ENCODE measurements at places on chromosomes 2 and 18.

- no peak for DNase-seq
Measured at GRCh38 chr2:30300456-30301221, 69.3 kb downstream of the LBH start.

DNA sequence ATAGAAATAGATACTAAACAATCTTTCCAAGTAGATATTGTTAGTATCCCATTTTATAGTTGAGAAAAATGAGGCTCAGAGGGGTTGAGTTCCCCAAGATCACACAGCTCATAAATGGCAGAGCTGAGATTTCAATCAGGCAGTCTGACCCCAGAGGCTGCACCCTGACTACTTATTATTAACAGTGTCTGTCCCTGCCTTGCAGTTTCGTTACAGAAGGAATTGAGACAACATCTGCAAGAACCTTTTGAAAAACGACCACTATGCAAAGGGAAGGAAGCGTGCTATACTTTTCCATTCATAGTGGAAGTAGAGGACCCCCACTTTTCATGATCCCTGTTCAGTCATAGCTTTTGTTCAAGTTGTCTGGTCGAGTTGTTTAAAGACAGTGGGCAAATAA, 53.2 kb upstream of the SEC11C start:
- no peak for DNase-seq

- no peak for DNase-seq
Measured at GRCh38 chr2:126952216-126952615, 53.5 kb downstream of the TEX51 start.

- no peak for DNase-seq
Measured at GRCh38 chr2:12674644-12675328, 42.0 kb upstream of the TRIB2 start.

DNA sequence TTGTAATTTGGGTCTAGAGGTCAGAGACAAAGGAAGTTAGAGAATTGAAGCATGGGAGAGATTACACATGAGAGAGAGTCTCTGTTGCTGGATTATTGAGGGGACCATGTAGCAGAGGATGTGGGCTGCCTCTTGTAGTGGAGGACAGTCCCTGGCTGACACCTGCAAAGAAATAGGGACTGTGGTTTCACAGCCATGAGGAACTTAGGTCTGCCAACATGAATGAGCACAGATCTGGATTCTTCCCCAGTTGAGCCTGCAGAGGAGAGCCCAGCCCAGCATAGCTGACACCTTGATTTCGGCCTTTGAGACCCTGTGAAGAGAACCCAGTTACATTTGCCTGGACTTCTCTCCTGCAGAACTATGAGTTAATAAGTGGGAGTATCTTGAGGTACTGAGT, 179.5 kb upstream of the TWIST2 start:
- no peak for DNase-seq

DNA sequence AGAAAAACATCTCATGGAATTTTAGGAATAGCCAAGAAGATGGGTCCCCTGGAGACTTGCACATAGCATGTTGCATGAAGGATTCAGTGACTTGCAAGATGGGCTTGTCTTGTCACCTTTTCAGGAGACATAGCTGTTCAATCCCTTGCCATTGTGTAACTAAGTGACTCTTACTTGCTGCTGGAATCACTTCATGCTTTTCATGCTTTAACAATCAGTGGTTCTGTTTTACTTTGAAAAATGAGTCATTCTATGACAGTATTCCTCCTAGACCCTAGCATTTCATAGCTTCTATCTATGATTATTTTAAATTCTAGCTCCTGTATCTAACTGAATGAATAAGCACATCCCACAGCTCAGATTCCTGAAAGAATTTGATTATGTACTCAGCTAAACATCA, 2.8 kb downstream of the KYNU start:
- no peak for DNase-seq

DNA sequence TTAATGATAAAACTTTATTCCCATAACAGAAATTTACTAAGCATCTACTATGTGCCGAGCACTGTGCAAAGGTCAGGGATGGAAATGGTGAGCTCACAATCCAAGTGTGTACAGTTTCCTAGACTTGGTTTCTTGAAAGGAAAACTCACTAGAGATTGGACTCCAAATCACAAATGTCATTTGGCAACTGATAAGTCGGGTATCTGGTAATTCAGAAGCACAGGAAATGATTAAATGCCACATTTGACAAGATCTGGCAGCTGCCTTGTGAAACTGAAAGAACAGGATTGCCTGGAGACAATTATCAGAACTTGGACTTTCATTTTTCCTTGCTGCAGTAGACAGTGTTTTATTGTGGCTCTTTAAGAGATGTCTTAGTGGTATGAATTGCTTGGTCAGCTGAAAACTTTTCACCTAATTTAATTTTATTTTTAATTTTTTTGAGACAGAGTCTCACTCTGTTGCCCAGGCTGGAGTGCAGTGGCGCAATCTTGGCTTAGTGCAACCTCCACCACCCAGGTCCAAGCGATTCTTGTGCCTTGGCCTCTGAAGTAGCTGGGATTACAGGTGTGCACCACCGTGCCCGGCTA, 19.2 kb downstream of the ITGA6 start:
- DNase-seq = peak; percentile 37

GRCh38 chr2:11237122-11237521, 81.9 kb downstream of the SLC66A3 start:
- DNase-seq = no peak

DNA sequence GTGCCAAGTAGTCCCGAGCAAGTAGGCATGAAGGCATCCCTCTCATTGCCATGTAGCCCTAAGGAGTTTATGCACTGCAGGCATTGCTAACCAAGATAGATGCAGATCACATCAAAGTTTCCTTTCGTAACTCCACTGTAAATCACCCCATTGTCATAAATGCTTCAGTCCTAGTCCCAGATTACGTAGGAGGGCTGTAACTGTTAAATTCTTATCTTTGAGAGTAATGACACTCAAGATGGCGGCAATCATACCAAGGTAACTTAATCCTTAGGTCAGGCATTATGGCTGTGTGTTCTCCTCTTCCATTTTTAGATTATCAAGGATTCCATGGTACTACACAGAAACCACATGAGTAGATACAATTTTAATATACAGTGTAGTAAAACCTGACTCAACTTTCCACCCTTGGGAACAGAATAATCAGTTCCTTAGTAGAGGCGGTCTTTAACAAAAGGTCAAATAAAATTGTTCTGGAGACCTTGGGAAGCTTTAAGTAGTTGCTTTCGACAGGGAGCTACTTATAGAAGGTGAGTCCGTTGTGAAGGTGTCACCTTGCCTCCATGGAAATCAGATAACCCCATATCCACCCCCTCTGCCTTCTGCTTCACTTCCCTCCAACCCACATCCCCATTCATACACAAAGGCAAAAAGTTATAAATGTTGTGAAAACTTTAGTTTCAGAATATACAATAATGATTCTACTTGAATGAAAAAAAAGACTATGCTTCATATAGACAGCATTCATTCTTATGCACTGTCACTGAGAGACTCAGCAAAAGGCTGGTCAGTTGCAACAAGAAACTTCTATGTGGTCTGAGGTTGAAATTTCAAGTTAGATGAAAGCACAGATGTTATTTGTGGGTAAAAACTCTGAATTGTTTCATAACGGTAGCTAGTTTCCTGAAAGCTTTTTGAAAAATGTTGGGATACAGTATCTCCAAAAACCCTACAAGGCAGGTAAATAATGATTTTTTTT, 64.8 kb upstream of the GALNT5 start:
- no peak for DNase-seq

- DNase-seq = no peak
Measured at GRCh38 chr2:144517866-144518747, 1.8 kb downstream of the ZEB2 start.

GRCh38 chr18:50726960-50727589, 92.7 kb downstream of the MRO start:
- no peak for DNase-seq

- DNase-seq = no peak
Measured at GRCh38 chr2:69703189-69703588, 38.7 kb upstream of the ANXA4 start.

GRCh38 chr2:56318147-56318546, 134.4 kb downstream of the CCDC85A start:
- no peak for DNase-seq

DNA sequence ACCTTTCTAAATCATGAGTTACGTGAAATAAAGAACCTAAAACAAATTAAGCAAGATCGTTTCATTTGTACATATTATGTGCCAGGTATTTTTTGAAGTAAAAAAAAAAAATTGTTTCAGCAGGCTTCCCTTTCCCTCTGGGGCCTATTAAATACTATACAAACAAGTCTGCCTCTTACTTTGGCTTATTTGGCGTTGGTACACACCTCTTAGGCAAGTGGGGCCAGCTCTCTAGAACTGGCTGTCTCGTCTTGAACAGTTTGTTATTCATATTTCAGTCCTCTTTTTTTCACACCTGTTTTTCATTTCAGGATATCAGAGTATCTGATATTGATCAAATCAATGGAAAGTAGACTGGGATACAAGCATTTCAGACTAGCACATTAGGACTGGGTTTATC, 27.4 kb upstream of the PPP3R1 start:
- no peak for DNase-seq

DNA sequence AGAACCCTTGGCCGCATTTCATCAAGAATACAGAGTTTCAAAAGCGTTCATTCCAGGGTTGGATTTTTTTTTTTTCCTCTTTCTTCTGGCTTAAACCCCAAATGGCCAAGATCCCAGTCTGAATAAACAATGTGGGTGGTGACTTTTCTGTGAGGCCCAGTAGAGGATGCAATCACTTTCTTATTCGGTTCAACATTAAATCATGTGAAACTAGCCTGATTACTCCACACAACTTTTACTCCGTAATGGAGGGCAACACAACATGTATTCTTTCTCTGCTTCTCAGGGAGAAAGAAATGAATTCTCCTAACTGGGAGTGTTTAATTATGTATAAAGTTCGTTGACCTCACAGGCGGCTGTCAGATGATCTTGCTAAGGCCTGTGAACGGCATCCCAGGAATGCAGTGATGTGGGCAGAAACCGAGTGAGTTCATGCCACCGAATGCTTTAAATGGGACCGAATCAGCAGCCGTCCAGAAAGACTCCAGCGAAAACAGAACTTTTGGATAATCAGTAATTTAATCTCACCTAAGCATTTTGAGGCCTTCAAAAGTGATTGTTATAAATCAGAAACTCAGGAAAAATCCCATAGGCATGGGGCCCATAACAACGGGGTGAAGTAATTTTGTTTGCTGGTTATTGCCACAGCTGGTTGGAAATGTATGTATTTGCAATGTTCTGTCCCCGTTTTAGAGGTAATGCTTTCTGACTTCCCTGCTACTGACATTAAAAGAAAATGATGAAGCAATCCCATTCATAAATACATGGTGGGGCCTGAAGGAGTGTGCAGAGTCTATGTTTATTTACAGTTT, 81.5 kb downstream of the BCL2 start:
- DNase-seq = no peak

- DNase-seq = no peak
Measured at GRCh38 chr18:80201739-80202138, 45.6 kb downstream of the PARD6G start.

DNA sequence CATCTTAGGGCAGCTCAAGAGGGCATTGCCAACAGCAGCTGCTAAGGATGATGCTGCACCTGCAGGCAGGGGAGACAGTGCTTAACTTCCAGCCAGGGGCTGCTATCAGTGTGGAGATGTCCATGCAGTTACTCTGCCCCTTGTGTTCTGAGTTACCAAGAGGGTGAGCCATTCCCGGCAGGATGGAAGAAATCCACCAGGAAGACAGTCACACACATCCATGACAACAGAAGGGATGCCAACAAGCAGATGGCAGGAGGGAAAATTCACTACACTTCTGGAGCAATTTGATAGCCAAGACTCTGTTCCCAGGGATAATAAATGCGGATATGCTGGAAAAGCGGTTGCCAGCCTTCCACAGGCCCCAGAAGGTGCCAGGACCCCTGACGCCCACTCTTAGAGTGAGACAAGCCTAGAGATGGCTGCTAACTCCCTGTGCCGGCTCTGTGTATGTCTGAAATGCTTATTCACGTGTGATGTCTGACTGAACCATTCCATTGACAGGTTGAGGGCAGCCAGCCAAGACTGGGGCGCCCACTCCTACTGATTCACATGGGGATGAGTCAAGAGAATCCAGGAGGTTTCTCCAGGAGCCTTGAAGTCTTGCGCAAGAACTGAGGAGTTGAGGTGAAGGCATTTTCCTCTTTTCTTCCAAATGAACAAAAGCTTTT, 24.5 kb downstream of the LOXHD1 start:
- DNase-seq = no peak

DNA sequence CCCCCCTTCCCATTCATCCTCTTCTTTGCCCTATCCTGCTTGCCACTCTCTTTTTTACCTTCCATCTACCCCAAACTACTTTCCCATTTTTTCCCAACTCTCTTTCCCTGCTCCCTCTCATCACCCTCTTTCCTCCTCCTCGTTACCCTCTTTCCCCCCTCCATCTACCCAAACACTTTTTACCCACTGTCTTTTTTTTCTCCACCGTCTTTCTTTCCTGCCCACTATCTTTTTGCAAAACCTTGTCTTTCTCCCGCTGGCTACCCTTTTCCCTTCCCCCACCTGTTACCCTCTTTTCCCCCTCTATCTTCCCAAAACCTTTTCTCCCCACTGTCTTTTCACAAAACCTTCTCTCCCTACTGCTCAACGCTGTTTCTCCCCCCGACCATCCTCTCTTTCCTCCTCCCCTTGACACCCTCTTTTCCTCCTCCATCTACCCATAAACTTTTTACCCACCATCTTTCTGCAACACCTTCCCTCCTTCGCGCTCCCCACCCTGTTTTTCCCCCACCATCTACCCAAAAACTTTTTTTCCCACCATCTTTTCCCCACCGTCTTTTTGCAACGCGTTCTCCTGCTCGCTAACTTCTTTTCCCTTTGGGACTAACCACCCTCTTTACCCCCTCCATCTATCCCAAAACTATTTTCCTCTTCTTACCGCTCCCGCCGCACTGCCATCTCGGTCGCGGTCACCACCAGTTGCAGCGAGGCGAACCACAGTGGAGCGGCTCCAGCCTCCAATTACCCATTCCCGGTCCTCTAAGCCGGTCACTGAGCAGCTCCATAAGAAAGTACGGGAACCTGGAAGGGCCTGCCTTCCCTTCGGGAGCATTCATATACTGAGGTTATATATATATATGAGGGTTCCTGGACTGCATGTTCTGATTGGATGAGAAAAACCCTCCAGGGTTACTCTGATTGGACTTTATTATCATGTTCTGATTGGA, 15.0 kb downstream of the CCDC74A start:
- DNase-seq = no peak

- no peak for DNase-seq
Measured at GRCh38 chr2:163774862-163775261, 39.1 kb upstream of the FIGN start.

GRCh38 chr18:40413160-40413559, 1541.9 kb upstream of the PIK3C3 start:
- DNase-seq = no peak

- DNase-seq = no peak
Measured at GRCh38 chr2:64018701-64019082, 536 bp downstream of the VPS54 start.

DNA sequence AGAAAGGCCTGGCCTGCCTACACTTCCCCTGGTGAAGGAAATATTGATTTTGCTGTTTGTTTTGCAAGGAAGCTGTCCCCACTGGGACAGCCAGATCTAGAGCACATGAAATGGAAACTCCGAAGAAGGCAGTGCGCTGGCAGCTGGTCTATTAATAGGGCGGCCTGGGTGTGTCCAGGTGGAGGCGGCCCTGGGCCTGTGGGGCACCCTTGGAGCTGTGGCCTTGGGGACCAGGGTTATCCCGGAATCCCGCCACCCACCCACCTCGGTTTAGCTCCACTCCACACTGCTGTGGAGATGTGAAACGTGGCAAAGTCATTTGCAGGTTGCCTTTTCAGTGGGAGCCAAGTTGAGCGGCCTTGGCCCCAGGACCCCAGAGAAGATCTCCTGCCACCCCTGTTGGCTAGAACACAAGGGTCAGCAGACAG, 204.3 kb downstream of the KLHL29 start:
- no peak for DNase-seq

GRCh38 chr2:149129433-149129832, 90.9 kb downstream of the LYPD6B start:
- DNase-seq = no peak

Measured in CD4-positive, alpha-beta T cell treated with Interleukin-2 at 100 ng/mL for 4 hours (primary cell).